ENCODE measurements at places on chromosomes 2 and 18.

- no peak for DNase-seq
These were observed 22.6 kb upstream of the TMEM214 start for GRCh38 chr2:27010139-27010538.

- peak; percentile 29 for DNase-seq
These were observed 370.8 kb upstream of the NT5C1B start for GRCh38 chr2:18959952-18960717.

DNA sequence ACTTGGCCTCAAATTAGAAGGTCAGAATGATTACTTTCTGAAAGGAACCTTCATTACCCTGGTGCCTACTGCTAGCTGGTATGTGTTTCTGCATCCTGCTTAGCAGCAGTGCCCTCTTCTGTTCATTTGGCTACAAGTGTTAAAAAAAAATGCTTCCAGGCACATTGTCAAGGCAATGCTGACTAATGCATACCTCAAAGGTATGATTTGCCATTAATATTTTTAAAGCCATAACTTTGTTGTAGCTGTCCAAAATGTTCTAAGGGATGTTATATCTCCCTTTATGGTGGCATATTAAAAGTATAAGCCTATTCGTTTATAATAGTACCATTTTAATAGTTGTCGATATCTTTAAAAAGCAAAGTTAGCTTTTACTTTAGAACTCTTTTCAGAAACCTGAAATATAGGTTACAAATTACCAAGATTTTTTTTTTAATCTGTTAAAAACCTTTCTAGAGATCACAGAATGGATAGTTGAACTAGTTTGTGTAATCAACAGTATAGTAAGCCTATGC is 52.0 kb upstream of the FAM171B start:
- DNase-seq: peak; percentile 40

- no peak for DNase-seq
These were observed 193.8 kb downstream of the PAX3 start for GRCh38 chr2:222105046-222105445.

GRCh38 chr2:102636283-102636907 is 17.0 kb downstream of the SLC9A2 start:
- DNase-seq: no peak

GRCh38 chr18:64240316-64240715 is 91.4 kb upstream of the LINC00305 start:
- no peak for DNase-seq

GRCh38 chr18:41504316-41504715 is 450.7 kb upstream of the PIK3C3 start:
- no peak for DNase-seq

DNA sequence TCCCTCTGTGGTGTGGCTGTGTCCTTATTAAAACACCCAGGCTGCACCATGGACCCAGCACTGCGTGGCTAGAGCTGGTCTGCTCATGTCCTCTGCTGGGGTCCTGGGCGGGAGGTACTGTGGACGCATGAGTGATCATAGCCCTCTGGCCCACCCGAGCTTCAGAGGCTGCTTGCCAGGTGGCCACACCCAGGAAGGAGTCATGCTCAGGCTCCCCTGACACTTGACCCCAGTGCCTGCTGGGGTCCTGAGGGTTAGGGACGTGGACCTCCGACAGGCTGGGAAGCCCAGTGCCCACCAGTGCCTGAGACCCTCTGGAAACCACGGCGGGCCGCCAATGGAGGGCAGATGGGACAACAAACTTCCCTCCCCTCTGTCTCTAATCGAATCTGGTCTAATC is 66.3 kb upstream of the HS6ST1 start:
- DNase-seq: no peak

DNA sequence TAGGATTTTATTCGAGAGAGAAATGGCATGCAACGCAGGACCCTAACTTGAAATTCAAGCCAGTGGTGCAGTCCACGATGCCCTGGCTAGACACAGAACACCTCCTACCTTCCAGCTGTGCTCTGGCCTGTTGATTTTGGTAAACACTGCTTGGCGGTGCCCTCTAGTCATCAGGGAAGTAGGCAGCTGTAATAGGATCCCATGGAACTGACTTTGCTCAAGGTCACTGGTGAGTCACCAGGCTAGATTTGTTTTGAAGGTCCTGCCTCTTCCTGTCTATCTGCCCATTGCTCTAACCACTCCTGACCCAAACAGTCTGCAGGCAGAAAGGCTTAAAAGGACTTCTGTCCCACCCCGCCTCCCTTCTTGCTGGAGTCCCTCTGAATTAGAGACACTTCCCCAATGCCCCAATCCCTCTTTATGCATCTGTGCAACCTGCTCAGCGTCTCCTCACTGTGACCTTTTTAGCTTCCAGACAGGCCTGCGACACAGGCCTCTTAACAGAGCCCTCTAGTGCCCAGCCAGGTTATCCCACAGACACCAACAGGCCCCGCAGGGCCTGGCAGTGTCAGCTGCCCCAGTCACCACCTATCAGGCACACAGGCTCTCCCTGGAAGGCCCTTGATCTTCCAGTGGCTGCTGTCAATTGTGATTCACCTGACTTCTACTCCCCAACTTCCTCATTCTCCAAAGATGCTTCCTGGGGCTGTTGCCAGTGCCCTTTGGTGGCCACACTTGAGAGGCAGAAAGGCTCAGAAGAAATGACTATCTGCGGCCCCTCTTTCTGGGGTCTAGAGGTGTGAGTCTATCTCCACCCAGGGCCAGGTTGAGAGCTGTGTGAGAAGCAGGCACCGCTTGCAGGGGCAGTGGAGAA is 5.2 kb downstream of the TMEM127 start:
- DNase-seq: peak; percentile 37

DNA sequence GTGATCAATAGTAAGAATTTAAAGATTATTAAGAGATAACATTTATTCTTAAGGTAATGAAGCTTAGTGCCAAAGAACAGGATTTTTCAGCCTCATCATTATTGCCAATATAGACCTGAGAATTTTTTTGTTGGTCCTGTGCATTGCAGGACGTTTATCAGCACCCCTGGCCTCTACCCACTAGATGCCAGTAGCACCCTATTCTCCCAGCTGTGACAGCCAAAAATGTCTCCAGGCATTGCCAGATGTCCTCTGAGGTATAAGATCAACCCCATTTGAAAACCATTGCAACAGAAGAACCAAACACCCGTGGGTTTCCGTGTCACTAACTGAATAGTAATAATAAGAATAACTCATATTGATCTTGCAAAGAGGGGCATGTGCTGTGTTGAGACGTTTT is 700.0 kb upstream of the SOX11 start:
- no peak for DNase-seq

- DNase-seq: peak; percentile 84
These were observed 146.0 kb downstream of the SETBP1 start for GRCh38 chr18:44826418-44827259.

- no peak for DNase-seq
These were observed 1012.1 kb downstream of the CNTNAP5 start for GRCh38 chr2:125037135-125037653.

Data from AG04449 (cell line).